ENCODE measurements at places on chromosomes 5 and 9. TPM values are rescaled to one million over a fixed set of nuclear protein-coding genes. Genes with fewer than 3 reads are reported as not detected.

DNA sequence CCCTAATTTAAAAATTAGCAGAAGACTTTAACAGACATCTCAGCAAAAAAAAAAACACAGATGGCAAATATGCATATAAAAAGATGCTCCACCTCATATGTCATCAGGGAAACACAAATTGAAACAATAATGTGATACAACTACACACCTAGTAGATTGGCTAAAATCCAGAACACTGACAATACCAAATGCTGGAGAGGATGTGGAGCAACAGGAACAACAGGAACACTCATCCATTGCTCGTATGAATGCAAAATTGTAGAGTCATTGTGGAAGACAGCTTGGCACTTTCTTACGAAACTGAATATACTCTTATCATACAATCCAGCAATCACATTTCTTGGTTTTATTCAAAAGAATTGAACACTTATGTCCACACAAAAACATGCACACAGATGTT is 22.1 kb downstream of the MCIDAS start:
- no peak for DNase-seq

DNA sequence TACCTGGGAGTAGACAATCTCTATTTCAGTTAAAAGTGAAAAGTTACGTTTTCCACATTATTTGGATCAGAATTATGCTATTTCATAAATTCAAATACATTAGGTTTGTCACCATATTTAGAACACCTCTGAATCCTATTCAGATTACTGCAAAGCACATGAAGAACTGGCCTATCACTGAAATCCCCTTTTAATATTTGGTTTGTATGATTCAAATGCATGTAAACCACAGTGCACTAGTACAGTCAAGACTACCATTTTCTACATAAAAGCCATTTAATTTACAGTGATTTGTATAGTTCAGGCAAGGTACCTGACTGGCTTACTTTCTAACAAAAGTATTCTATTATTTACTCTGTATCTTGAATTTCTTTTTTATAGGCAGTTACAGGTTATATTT is 212.5 kb downstream of the MEF2C start:
- no peak for DNase-seq

DNA sequence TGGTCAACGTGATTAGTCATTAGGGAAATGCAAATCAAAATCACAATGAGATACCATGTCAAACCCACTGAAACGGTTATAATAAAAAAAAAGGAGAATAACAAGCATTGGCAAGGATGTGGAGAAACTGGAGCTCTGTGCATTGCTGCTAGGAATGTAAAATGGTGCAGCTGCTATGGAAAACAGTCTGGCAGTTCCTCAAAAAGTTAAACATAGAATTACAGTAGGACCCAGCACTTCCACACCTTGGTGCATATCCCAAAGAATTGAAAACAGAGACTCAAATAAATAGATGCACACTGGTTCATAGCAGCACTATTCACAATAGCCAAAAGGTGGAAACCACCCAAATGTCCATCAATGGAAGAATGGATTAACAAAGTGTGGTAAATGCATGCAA is 201.5 kb upstream of the TUT7 start:
- DNase-seq: no peak

DNA sequence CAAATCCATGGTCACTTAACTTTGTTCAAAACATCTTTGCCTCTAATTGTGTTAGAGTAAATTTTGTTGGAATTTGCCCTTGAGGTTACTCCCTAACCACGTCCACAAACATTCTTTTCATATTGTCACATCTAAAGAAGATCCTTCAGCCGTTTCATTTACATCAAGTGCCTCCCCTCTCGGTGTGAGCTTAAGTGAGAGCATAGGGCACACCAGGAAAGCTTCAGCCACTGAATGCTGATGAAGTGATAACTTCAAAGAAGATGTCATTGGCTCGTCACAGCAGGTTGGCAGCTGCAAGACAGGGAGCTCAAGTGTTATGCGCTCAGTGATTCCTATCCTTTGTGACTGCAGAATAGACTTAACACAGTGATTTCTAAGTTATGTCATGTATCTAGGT is 49.6 kb upstream of the ADAMTS19 start:
- no peak for DNase-seq

- no peak for DNase-seq
These were observed 9.6 kb downstream of the MSANTD3 start for GRCh38 chr9:100436571-100436970.

DNA sequence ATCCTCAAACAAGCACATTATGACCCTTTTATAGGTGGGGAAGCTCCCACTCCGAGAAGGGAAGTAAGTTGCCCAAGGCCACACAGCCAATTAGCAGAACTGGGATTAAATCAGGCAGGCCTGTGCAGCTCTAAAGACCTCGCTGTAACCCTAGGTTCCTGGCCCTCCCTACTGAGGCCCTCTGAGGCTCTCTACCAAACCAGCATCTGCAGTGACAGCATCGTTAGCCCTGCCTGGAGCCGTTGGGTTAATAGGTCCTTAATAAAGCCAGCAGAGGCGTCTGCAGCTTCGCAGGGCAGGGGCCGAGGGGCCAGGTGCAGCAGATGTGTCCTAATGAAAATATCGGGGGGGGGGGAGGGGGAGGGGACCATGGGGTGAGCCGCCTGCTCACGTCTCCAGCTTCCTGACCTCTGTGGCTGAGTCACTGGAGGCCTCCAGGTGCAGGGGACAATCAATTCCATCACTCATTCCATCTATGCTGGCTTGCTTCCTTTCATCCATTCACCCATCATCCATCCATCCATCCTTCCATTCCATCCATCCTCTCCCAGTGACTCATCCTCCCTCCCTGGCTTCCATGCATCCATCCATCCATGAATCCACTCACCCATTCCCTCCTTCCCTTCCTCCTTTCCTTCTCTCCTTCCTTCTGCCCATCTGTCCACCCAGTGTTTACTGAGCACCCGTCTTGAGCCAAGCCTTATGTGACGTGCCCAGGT is 203.9 kb downstream of the C9orf50 start:
- DNase-seq: no peak

DNA sequence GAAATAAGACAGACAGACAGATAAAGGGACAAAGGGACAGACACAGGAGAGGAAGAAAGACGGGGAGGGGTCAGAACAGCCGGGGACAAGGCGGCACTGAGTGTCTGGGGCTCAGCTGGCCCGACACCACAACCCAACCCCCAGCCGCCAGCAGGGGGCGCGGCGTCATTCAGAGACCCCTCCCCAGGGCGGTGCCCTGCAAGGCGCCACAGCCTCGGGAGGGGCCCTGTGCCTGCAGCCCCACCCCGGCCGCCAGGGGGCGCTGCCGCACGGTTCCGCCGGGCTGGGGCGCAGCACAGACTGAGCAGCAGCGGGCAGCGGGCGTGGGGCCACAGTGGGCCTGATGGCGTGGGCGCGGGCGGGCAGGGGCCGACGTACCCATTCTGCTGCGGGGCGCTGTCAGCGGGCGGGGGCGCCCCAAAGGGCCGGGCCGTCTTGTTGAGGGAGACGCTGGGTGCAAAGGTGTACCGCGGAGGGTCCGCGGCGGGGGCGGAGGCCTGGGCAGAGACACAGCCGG is 5.9 kb downstream of the PDLIM7 start:
- DNase-seq: no peak

DNA sequence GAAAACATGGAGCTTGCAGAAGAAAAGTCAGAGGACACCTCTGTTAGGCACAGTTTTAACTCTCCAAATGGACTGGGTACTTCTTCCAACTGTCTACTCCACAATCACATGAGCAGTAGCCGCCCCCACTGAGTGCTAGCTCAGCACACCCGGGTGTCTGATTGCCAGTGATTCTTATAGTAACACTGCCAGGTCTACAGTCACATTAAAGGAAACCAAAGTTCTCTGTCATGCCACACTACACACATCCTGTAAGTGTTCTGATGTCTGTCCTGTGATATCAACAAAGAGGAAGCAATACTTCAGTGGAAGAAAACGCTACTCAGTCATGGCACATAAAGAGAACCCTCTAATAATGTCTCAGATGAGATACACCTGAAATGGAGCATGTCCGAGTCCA is at the start of gene HAVCR2:
Gene HAVCR2, minus strand, starts transcription at position 69 of the 400 bp plus-strand sequence. Its CDS starts 61 bp downstream, at position 8.
- DNase-seq: no peak

DNA sequence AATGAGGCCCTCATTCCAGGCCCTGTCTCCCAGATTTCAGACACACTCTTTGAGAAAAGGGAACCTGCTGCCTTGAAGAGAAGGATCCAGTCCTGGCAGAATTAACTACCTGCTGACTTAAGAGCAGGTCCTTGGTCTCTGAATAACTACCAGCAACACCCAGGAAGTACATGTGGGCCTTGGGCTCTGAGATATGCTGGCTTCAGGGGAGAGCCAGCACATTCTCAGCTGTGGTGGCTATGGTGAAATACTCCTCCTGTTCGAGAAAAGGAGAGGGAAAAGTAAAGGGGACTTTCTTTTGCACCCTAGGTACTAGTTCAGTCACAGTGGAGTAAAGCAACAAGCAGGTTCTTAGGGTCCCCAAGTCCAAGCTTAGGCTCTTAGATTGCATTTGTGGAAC is 120.0 kb downstream of the HMHB1 start:
- no peak for DNase-seq

- DNase-seq: no peak
These were observed 127.8 kb downstream of the MSX2 start for GRCh38 chr5:174852143-174852542.

- DNase-seq: no peak
These were observed 2.4 kb upstream of the ARSI start for GRCh38 chr5:150305095-150305494.

GRCh38 chr9:33081128-33081851 is 4.8 kb upstream of the SMU1 start:
- peak; percentile 75 for DNase-seq

- DNase-seq: no peak
These were observed 17.6 kb downstream of the TRIM14 start for GRCh38 chr9:98101416-98101815.

DNA sequence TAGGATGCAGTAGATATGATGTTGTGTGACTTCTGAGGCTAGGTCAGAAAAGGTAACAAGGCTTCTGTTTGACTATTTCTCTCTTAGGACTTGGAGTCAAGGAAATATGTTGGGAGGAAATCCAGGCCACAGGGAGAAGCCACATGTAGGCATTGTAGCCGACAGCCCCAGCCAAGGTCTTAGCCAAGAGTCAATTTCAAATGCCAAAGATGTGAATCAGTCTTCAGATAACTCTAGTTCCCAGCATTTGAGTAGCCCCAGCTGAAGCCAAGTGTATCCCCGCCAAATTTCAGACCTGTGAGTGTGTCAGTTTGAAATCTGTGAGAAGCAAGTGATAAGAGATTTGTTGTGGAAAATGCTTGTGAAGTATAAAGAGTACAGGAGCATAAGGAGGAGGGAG is 38.1 kb upstream of the ISL1 start:
- no peak for DNase-seq

DNA sequence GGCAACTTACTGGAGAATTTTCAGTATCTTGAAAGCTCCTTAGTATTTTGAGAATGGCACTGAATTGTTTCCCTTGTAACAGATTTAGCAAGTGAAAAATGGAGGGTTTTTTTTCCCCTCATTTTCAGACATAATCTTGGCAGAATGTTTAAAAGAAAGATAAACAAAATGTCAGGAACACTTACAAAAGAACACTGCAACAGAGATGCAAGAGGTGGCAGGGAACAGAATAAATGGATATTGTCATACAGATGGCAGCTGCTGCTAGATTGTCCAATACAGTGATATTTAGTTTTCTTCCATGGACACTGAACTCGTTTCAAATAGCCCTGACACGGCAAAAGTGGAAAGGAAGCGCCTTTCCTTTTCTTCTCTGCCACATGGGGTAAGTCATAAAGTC is 76.9 kb upstream of the ZNF608 start:
- DNase-seq: no peak

- DNase-seq: no peak
These were observed 447.8 kb downstream of the PLK2 start for GRCh38 chr5:58012102-58012501.

- peak; percentile 21 for DNase-seq
These were observed 1782.4 kb upstream of the WWC1 start for GRCh38 chr5:166509085-166509484.

DNA sequence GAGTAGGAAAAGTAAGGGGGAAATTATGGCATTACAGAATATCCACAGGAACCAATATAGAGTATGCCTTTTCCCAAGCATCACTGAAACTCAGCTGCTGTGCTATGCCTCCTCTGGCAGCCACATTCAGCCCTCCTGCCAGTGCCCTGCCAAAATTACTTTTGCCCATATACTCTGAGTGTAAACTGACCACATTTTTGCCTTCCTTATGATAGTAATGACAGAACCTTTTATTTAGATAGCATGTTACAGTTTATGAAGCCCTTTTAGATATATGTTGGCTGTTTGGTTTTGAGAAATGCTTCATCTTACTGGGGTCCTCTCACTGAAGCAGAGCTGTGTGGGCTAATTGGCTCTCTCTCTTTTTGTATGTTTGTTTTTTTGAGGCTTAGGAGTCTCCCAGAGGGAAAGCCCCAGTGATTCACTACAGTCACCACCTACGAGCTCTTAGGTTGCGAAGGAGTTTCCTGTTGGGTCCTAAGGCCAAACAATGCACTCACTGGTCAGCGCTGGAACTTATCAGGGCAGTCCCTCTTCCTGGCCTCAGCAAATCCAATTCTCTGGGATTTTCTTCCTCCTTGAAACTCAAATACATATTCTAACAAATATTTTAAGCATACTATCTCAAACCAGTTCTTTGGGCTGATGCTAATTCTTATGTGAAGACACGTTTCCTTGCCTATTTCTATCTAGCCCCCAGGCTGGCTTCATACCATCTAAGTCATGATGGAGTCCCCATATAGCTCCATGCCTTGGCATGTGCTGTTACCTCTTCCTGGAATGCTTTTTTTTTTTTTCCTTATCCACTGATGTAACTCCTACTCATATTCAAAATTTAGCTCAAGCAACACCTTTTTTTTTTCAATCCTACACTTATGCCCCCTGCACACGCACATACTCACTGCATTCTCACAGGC is 3.7 kb downstream of the PHF24 start:
- DNase-seq: no peak

GRCh38 chr5:16477541-16477940 is 11.9 kb upstream of the ZNF622 start:
- DNase-seq: no peak

- no peak for DNase-seq
These were observed 108.8 kb downstream of the PDE8B start for GRCh38 chr5:77319117-77319804.

GRCh38 chr5:130868186-130868840 is 296.7 kb downstream of the HINT1 start:
- no peak for DNase-seq

GRCh38 chr9:81497091-81497490 is 192.3 kb downstream of the TLE1 start:
- no peak for DNase-seq

GRCh38 chr5:134465816-134466240 is 54.1 kb upstream of the CDKN2AIPNL start:
- no peak for DNase-seq

Gene IL13
- polyA plus RNA-seq: not detected

Gene PTPA
- polyA plus RNA-seq: 104 TPM

Gene NTNG2
- 0.50 TPM for polyA plus RNA-seq

Gene PLEKHG4B
- 17.1 TPM for polyA plus RNA-seq

Gene F2RL1
- polyA plus RNA-seq: 33.5 TPM

Gene MARVELD2
- 29.3 TPM for polyA plus RNA-seq

Gene HRH2
- 2.9 TPM for polyA plus RNA-seq

Gene SLC34A3
- polyA plus RNA-seq: 7.5 TPM

Gene TMEM215
- polyA plus RNA-seq: 4.4 TPM

Gene RFK
- polyA plus RNA-seq: 36.6 TPM

Gene MCCC2
- 23.6 TPM for polyA plus RNA-seq

Gene PCDHB16
- polyA plus RNA-seq: 5.8 TPM

Measured in left renal pelvis (tissue), 4 donors.